ENCODE measurements at places on chromosomes 2 and 18.

GRCh38 chr2:163351143-163351542 is 384.7 kb downstream of the FIGN start:
- no peak for DNase-seq

- DNase-seq = no peak
Measured at GRCh38 chr18:11021477-11021876, 127.9 kb downstream of the PIEZO2 start.

- DNase-seq = no peak
Measured at GRCh38 chr2:241070811-241071676, 31.0 kb downstream of the MTERF4 start.

- DNase-seq = no peak
Measured at GRCh38 chr2:138703242-138703641, 76.9 kb downstream of the NXPH2 start.

DNA sequence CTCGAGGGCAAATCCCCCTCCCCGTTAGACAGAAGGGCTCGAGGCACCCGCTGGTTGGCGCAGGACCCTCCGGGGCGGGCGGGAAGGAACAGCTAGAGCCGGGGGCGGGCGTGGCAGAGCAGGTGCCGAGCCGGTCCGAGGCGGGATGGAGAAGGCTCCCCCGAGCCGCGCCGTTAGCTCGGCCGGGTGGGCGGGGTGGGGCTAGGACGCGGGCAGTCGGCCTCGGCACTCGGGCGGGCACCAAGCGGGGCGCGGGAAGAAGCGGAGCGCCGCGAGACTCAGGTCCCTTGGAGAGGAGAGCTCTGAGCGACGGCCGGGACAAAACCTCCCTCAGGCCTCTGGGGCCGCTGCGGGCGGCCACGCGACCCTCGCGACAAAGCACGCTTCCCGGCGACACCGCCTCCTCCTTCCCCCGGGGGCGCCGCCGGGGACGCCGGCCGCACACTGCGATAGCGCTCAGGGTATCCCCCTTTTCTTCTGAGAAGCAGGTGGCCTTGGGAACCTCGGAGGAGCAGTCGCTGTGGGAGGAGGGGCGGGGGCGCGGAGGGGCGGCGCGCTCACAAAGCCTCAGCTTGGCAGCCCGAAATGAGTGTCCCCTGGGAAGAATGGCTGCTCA is 721 bp downstream of the FHOD3 start:
- no peak for DNase-seq

GRCh38 chr18:37299471-37300304 is 265.9 kb downstream of the CELF4 start:
- no peak for DNase-seq
